ENCODE measurements at places on chromosomes 7 and 10.
A peak's percentile ranks its signal among the peaks of the same experiment; 100 is the strongest.

DNA sequence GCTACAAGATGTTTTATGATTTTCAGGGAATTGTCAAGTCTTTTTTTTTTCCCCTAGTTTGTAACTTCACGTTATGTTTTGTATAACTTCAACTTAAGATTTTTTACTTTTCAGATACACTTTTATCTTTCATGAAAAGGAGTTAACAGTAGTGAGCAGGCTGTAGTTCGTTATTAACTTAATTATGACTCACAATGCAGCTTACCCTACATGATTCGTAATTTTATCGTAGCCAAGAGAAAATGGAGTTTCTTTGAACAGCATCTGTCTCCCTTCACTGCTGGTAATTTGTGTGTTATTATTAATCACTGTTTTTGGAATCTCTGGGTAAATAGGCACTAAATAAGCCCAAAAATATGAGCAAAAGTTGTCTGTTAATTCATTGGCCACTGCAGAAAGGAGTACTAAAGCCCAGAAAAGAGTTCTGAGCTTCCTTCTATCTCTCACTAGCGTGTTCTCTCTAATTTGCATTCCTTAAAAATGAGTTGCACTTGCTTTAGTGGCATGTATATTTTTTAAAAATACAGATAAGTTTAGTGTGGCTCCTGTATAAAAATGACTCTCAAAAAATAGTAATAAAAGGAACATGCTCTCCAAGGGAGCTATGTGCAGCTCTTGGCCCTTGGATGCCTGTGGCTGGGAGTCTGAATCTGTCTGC is 36.1 kb downstream of the RALA start:
- DNase-seq, result no peak

GRCh38 chr10:78473006-78473405 is 439.3 kb downstream of the RPS24 start:
- DNase-seq, result no peak

- DNase-seq, result peak; percentile 46
Observed at GRCh38 chr10:92278996-92279696, 11.7 kb downstream of the CPEB3 start.

DNA sequence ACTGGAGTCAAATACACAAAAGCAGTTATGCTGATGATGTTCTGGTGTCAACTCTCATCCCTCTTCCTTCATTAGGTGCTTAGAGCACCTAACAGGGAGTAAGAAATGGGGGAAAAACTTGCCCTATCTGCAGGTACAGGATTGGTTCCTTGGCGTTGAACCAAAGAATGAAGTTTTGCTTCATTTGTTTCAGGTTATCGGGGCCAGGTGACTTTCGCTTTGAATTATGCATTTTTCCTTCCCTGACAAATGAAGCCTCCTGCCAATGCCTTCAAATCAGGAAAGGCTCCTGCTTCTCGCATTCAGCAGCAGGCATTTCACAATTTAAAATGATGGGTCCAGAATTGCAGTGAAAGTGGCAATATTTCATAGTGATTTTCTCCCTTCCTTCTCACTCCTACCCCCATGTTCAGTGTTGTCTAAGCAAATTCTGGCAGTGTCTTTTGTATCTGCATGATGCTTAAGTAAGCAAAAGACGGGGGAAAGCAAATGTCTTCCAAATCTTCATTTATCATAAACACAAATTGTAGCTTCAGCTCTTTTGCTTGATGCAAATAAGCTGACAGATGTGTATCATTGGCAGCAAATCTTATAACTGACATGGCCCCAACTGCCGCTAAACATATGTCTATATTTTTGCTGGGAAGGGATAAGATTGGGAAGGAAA is 29.4 kb downstream of the DNAJB9 start:
- no peak for DNase-seq

DNA sequence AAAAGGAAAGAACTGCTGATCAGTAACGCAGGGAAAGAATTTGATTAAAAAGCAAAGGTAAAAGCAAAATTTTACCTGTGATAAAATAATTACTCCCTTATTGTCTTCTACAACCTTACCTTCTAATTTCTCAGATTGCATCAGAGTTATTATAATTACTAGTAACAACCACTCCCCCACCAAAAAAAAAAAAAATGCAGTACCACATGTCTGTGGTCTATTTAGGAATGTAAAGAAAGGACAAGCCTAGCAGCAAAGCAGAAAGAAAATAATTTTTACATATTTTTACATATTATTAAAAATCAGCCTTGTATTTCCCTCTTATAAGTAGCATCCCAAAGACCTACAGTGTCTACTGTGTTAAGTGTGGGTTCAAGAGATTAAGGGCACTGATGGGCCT is 430.4 kb downstream of the TFEC start:
- no peak for DNase-seq

DNA sequence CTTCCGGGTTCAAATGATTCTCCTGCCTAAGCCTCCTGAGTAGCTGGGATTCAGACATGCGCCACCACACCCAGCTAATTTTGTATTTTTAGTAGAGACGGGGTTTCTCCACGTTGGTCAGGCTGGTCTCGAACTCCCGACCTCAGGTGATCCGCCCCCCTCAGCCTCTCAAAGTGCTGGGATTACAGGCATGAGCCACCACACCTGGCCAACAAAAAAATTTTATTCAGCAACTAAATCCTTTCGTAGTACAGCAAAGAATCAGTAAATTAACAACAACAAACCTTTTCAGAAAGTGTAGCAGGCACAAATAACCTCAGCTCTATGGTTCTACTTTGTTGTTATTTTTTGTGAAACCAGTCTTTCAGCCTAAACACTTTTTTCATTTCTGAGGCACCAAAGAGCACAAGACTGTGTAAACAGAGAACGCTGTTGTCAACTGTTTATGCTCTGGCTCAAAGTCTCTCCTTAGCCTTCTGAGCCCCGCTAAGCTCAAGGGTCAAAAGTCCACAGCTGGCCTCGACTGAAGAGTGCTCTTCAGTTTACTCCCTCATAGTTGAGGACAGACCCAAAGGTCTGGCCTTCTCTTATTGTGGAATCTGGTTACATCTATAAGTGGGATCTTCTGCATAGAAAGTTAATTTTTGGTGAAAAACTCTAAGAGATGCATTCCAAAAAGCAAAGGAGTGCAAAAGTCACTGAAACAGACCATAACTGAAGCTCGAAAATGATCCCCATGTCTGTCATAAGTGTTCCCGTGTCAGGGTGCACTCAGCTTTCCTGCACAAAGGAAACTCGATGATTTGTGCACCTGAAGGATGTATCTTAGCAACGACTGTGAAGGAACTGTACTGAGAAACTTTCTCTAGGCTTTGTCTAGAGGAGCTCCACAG is 24.6 kb upstream of the DDX50 start:
- DNase-seq, result no peak

DNA sequence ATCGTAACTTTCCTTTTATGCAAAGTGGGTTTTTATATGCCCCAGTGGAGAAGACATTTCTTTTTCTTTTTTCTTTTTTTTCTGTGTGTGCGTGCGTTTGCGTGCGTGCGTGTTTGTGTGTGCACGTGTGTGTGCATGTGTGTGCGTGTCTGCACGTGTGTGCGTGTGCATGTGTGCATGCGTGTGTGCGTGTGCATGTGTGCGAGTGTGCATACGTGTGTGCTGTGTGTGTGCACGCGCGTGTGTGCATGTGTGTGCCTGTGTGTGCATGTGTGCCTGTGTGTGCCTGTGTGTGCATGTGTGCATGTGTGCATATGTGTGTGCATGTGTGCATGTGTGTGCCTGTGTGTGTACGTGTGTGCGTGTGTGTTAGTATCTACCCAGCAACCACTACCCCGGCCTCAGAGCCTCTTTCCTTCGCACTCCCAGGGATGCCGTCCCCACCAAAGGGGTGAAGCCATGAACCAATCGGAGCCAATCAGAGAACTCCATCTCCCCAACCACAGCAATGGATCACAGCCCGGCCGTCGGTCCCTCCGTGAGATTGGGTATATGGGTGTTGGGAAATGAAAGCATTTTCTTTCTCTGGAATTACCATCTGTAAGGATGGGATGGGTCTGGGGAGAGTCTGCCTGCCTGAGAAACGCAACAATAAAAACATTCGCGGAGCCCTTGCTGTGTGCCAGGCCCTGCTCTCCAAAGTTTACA is 92.3 kb downstream of the ELFN1 start:
- DNase-seq, result no peak

GRCh38 chr10:71046747-71047146 is 158.4 kb upstream of the PCBD1 start:
- no peak for DNase-seq

GRCh38 chr7:158847451-158847866 is 8.9 kb upstream of the DYNC2I1 start:
- DNase-seq, result no peak

- DNase-seq, result no peak
Observed at GRCh38 chr7:33725111-33726025, 180.0 kb upstream of the BMPER start.

DNA sequence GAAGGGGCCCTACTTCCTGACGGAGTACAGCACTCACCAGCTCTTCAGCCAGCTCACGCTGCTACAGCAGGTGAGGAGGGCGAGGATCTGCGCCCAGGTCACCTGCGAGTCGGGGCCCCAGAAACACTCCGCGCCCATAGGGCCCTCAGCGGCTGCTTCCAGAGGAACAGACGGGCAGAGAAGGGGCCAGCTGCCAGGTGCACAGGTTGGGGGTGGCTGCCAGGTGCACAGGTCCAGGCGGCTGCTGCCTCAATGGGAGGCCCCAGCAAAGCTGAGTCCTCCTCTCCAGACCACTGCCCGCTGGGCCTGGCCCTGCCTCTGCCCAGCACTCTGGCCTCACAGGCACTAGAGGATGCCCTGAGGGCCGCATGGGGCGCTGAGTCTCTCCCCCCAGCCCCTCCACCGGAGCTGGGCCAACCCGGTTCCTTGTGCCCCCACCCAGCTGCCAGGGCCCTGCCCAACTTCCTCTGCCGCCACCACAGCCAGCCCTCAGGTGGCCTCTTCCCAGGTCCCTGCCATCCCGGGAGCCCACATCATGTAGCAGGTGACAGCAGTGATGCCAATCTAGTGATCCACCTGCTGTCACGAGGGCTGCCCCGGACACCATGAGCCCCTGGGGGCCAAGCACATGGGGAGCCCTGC is 17.0 kb upstream of the UTF1 start:
- no peak for DNase-seq

DNA sequence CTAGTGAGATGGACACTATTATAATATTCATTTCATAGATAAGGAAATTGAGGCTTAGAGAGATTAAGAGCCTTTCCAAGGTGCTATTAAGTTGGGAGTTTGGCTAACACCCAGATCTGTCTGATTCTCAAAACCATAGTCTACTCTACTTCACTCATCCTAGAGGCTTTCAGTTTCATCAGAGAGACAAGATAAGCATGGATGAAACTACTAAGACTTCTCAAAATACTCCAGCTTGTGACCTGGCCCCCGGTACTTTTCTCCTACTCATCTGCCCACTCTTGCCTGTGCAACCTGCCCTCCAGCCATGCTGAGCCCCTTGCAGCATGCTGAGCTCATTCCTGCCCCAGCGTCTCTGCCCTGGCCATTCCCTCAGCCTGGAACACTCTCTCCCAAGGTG is 12.2 kb upstream of the SLC35B4 start:
- DNase-seq, result no peak

DNA sequence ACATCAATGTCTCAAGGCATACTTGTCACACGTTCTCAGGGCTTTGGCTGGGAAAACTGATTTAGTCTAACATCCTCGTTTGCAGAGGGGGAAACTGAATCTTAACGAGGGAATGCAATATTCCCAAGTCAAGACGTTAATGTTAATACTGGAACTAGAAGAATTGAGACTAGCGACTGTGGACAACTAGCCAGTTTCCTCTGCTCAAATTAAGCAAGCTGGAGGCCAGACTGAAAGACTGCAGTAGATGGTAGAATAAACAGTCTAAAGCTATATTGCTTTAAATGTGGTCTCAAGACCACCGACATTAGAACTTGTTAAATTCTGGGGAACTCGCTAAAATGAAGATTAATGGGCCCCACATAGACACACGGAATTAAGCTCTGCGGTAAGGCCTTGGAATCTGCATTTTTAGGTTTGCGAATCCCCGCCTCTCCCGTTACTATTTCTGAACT is 639 bp upstream of the TFAM start:
- no peak for DNase-seq

GRCh38 chr7:129143724-129144094 is 798 bp upstream of the TSPAN33 start:
- DNase-seq, result no peak

DNA sequence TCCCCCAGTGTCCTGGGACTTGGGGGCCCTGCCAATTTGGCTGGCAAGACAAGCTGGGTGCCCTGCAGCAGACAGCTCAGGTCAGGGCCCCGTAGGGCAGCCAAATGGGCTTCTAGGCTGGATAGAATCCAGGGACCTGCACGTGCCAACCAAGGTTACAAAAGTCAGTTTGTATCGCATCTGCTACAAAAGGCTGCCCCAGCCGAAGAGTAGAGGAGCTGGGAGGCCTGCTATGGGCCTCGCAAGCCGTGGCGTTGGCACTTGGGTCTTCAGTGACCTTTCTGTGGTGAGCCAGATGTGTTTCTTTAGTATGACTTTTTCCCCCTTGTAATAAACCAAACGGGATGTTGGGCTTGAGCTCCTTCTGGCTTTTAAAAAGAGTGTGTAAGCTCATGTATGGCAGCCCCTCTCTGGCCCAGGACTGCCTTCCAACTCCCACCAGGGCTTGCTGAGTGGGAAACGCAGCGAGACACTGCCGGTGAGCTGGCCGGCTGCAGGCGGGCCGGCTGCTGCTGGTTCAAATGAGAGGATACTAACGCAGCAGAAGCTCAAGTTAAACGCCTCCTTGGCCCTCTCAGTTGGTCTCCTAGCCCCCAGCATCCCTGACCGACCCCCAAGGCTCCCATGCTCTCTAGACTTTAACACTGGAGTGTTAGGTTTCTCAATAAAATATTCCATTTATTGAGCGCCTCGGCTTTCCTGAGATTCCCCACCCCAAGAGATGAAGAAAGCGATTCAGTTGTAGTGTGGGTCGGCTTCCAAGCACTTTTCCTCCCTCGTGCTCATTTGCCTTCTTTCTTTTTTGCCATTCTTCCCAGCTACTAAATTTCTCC is 3.1 kb upstream of the HOXA10 start:
- DNase-seq, result no peak

GRCh38 chr7:102991077-102991539 is 78.3 kb downstream of the LRRC17 start:
- DNase-seq, result no peak

DNA sequence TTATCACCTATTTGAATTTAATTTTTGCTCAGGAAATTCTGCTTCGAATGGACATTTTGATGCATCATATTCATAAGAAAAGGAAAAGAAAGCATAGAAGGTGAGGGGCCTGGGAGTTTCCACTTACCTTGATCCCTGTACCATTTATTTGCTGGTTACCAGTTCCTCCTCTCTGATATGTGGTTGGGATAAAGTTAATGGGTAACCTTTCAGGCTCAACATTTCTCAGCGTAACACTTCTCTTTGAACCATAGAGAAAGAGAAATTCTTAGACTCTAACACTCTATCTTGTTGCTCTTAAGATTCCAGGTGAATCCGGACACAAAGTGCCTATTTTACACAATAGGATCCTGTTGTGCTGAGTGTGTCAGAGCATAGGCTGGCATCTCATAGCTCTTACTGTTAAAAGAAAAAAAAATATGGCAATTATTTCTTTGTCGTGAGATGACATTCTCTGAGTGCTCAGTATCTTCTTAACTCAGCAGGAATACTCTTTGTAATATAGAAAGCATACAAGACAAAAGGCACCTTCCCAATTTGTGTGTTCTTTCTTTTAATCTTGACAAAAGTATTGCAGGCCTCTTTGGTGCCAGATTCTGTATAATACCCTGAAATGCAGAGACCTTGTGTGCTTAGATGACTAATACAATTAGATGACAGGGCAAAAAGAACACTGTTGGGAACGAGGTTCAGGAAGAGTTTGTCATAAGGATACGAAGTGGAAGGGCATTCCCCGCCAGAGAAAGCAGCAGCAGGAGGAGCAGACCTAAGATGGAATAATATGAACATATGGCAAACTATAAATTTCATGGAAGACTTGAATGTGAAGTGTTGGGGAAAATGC is 689.6 kb downstream of the NRG3 start:
- peak; percentile 3 for DNase-seq
